Fibroblast of skin of right quadriceps (primary cell): ENCODE measurements at places on chromosomes 5 and 9.

GRCh38 chr5:172973127-172973916, 10.2 kb upstream of the ATP6V0E1 start:
- peak; percentile 63 for DNase-seq

GRCh38 chr5:84764227-84764626, 379.5 kb upstream of the EDIL3 start:
- no peak for DNase-seq

DNA sequence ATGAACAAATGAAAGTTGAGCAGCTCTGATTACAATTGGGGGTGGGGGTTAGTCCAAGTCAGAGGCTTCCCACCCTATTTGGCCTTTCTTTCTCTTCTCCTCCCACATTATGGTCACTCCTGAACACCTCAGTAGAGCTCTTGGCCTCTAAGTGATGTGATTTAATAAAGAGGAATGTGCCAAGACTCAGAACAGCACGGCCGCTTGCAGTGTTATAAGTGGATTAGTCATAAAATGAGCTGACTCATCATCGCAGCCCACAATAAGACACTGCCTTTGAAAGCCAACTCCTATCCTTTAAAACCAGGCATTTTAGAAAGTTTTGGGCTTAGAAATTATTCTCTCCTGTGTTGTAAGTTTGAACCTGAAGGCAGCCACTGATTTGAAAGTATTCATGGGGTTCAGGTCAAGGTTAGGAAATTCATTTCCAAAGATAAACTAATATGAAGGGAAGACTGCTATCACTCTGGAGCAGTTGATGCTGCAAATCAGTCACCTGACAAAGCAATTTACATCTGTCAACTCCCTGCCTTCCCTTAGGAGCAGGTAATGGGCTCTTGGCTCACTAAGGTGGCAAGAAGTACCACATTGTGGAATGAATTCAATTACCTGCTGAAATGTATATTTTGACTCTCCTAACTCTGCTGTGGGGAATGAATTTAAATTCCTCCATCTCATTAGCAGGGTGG, 283.6 kb upstream of the NMUR2 start:
- peak; percentile 94 for DNase-seq

GRCh38 chr5:1876660-1877064, 6.1 kb downstream of the IRX4 start:
- DNase-seq: no peak

DNA sequence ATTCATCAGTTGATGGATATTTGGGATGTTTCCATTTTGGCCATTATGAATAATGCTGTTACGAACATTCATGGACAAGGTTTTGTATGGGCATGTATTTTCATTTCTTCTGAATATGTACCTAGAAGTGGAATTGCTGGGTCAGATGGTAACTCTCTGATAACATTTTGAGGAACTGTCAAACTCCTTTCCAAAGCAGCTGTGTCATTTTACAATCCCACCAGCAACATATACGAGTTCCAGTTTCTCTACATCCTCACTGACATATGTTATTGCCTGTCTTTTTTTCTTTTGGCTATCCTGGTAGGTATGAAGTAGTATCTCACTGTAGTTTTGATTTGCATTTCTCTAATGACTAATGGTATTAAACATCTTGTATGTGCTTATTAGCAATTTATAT, 86.7 kb downstream of the PRKACG start:
- DNase-seq: no peak

DNA sequence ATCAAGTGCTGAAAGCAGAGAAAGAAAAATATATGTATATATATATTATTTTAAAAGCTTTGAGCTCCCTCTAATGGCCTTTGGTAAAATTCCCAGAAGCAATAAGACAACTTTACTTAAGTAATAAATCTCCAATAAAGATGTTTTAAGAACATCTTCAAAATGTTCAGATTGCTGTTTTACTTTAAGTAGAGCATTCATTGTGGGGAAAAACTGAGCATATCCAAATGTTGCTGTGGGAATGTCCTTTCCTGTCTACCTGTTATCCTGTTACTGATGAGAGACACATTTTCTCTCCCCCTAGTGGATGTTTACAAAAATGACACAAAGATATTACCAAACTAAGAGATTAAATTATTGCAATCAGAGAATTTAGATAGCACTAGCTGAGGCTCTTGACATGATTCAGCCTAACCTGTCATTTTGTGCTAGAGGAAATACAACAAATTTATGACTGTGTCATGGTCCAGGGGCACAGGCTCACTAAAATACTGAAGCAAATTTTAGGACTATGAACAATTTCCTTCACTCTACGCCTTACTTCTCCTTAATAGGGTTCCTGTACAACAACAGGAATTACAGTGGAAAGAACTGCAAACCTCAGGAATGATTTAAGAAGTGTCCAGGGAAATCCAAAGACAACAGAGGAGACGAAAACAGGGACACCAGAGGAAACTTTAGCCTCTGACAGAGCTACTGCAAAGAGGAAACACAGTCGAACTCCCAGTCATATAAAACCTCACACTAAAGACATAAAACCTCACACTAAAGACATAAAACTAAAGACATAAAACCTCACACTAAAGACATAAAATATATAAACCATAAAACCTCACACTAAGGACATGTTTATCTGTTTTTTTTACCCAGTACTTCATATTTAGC, 24.3 kb upstream of the PRRC1 start:
- peak; percentile 53 for DNase-seq

- DNase-seq: peak; percentile 24
Observed at GRCh38 chr9:91077624-91078368, 276.2 kb downstream of the SYK start.

GRCh38 chr5:154900066-154900465, 37.9 kb downstream of the GEMIN5 start:
- no peak for DNase-seq

DNA sequence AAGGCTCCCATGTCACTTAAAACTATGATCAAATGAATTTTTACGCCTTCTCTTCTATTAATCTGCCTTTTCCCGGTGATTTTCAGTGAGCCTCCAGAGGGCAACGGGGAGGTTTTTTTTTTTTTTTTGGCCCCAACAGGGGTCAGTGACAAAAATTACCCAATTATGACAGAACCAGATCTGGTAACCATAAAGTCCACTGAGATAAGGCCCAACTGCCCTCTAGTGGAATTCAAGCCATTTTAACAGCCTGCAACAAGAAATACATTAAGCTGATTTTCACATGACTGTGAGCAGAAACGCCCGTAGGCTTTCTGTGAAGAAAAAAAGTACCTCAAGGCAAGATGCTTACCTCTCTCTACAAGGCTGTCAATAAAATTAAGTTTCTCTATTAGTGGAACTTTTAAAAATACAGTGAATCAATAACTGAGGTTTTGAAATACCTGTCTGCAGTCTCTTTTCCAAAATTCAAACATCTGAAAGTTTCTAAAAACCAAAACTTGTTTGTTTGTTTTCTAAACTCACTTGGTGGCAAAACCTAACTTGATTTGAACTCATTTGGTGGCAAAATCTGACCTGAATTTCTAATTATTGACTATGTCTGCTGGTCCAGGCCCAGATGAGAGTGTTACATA, 49.7 kb upstream of the FST start:
- DNase-seq: peak; percentile 73

GRCh38 chr5:112689155-112689909, 48.4 kb upstream of the APC start:
- peak; percentile 90 for DNase-seq

- DNase-seq: peak; percentile 60
Observed at GRCh38 chr9:36575411-36575882, 2.8 kb downstream of the MELK start.

DNA sequence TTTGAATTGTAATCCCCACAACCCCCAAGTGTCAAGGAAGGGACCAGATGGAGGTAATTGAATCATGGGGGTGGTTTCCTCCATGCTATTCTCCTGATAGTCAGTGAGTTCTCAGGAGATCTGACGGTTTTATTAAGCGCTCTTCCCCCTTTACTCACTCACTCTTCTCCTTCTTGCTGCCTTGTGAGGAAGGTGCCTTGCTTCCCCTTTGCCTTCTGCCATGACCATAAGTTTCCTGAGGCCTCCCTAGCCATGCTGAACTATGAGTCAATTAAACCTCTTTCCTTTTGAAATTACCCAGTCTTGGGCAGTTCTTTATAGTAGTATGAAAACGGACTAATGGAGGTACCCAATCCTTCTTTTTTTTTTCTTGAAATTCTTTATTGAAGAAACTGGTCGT, 2.2 kb upstream of the CEP120 start:
- no peak for DNase-seq

DNA sequence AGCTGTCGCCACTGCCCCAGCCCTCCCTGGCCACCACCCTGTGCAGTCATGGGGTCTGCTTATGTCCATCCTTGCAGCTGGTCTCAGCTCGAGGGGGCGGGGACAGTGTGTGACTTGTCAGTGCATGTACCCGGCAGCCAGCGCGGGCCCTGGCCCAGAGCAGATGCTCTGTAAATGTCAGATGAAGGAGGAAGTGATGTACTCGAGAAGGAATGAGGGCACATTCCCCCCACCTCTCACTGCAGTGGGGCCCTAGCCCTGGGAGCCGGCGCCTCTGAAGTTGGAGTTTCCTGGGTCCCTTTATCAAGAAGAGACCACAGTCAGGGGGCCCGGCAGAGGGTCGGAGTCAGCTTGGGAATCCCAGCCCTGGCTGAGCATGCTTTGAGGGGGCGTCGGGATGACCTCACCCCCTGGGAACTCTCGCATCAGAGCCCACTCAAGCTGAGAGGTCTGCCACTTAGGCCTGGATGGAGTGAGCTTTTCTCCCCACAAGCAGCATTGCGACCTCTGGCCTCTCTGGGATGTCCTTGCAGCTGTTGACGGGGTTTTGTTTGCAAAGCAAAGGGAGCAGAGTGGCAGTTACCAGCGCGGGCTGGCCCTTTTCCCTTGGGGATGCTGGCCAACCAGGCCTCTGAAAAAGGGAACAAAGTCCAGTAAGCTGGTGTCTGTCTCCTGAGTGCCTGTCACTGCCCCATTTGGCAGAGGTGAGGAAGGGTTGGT, 19.0 kb downstream of the NEURL1B start:
- peak; percentile 82 for DNase-seq

DNA sequence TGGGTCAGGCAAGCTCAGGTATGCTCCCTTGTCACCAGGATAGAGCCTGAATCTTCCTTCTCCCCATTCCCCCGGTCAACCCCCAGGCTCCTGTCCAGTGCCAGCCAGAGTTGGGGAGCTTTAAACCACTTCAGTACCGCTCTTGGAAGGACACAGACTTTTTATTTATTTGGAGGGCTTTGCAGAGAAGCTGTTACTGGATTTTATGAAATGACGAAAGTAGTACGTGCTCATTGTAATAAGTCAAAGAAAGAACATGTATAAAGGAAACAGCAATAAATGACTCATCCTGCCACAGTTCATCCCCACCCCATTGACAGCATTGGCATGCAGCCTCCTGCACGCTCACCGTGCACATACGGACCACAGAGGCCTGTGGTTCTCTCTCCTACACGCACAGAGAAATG, 230.3 kb downstream of the AUH start:
- peak; percentile 98 for DNase-seq

GRCh38 chr9:89077519-89077918, 86.3 kb downstream of the S1PR3 start:
- DNase-seq: no peak

GRCh38 chr9:5052838-5053237, 67.8 kb downstream of the JAK2 start:
- peak; percentile 59 for DNase-seq

- peak; percentile 95 for DNase-seq
Observed at GRCh38 chr9:123073991-123074422, 40.5 kb downstream of the GPR21 start.

GRCh38 chr5:147446523-147446922, 63.3 kb downstream of the DPYSL3 start:
- DNase-seq: no peak

DNA sequence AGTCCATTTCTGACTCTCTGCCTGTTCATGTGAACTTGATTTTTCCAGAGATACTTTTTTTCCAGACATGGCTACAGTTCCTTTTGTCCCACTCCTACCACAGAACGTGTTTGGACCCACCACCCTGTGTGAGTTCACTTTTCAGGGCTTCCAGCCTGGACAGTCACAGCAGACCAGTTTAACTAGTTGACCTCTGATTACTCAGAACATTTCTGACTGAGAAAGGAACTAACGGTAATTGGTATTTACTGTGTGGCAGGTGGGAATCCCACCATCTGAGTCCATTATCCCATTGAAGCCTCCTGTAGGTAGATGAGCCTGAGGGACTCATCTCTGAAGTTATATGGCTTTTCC, 210.1 kb downstream of the GOLPH3 start:
- no peak for DNase-seq

DNA sequence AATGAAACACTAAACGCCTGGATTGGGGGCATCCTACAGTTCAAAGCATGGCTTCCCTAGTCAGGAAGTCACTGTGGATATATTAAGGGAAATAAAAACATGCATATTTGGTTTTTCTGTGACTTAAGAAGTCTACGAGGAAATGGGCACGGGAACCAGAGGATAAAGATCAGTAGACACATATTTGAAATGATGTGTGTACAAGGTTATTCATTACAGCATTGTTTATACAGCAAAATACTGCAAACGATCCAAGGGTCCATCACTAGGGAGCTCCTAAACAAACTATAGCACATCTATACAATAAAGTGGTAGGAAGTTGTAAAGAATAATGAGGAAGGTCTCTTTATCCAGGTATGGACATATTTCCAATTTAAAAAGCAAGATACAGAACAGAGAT, 71.8 kb downstream of the EFNA5 start:
- DNase-seq: no peak

GRCh38 chr5:107331312-107331711, 339.4 kb downstream of the EFNA5 start:
- DNase-seq: no peak

DNA sequence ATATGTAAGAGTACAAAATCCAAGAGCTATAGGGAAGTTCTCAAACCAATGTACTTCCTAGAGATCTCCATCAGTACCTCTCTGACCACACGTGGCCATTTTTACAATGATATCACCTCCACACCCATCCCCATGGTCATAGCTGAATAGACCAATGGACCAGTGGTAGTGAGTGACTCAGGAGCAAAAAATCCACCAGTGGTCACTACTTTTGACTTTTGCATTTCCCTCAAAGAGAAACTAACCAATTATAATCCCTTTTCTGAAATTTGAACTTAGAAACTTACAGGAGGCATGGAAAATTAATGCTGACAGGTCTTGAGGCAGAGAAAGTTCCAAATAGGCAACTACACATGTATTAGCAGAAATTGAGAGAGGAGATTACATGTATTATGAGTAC, 238.4 kb downstream of the TRPM3 start:
- DNase-seq: peak; percentile 14
